ENCODE measurements at places on chromosomes 16 and 17.
A peak's percentile ranks its signal among the peaks of the same experiment; 100 is the strongest.

DNA sequence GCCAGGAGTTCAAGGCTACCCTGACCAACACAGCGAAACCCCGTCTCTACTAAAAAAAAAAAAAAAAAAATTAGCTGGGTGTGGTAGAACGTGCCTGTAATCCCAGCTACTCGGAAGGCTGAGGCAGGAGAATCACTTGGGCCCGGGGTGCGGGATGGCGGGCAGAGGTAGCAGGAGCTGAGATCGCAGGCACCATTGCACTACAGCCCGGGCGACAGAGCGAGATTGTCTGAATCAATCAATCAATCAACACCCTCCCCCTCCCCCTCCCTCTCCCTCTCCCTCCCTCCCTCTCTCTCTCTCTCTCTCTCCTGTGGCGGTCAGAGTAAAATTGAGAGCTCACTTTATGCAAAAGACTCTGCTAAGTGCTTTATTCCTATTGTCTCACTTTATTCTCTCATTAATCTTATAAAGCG, 1.2 kb downstream of the HSDL1 start:
- peak; percentile 14 for DNase-seq

DNA sequence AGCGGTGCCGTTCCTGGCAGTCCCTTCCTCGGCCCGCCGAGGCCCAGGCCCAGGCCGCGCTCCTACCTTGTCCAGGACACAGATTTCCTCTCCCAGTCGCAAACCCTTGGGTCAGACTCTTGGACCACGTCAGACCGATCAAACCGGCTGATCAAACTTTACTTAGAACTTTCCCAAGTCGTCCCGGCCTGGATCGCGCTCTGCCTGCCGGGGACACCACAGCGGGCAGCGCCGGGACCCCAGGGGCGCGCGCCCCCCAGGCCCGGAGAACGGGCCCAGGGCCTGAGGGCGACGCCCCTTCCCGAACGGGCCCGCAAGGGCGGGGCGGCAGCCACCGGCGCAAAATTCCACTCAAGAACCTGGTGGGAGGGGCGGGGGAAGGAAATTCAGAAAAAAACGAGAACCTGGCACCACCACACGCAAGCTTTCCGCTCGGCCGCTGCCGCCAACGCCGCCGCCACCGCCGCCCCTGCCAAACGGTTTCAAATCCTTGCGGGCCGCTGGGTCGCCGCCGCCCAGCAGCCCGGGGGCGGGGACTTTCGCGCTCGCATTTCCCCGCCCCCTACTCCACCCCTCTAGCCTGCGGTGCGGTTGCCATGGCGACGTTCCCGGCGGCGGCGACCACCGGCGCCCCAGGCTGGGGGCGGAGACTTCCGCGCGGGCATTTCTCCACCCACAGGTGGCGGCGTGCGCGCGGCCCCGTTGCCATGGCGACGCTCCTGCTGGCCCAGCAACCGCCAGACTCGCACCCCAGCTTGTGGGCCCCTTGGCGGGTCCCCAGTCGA, at the start of gene CEP112:
TSS of gene CEP112 (minus strand) at position 541 of the 785 bp plus-strand sequence.
- peak; percentile 85 for DNase-seq

DNA sequence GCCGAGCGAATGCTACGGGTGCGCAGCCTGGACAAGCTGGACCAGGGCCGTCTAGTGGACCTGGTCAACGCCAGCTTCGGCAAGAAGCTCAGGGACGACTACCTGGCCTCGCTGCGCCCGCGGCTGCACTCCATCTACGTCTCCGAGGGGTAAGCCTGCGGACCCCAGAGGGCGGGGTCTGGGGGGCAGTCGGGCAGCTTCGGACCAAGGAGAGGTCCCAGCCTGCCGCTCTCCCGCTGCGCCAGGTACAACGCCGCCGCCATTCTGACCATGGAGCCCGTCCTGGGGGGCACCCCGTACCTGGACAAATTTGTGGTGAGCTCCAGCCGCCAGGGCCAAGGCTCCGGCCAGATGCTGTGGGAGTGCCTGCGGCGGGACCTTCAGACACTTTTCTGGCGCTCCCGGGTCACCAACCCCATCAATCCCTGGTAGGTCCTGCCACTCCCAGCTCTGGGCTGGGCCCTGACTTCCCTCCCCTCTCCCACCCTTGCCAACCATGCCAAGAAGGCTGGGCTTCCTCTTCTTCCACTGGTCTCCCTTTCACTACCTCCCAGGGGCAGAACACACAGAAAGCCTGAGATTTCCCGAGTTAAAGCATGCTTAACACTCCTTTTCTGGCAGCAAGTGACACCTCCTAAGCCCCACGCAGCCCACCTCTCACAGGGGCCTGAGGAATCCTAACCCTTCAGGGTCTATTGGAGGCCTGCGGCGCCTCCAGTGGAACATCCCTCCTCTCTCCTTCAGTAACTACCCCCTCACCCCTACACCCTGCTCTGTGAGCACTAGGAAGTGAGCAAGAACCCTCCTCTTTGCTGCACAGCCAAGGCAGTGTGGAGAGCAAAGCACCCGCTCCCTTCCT, 3.2 kb downstream of the NAGS start:
- no peak for DNase-seq

DNA sequence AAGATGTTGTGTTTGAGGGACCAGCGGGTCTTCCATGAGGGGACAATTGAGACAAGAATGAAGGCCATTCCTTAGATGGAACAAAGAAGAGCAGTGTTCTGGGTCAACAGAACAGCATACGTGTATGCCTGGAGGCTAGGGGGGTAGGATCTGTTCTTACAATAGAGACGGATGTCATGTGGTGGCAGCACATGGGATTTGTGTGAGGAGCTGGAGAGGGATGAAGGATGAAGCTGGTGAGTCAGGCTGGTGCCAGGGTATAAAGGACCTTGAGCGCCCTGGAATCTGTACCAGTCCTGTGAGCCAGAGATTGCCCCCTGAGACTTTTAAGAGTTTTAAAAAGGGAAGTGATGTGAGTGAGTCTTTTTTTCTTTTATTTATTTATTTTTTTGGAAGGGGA, 22.8 kb upstream of the WFDC1 start:
- no peak for DNase-seq

- DNase-seq = no peak
These were observed 73.6 kb downstream of the IL21R start for GRCh38 chr16:27475561-27475960.

DNA sequence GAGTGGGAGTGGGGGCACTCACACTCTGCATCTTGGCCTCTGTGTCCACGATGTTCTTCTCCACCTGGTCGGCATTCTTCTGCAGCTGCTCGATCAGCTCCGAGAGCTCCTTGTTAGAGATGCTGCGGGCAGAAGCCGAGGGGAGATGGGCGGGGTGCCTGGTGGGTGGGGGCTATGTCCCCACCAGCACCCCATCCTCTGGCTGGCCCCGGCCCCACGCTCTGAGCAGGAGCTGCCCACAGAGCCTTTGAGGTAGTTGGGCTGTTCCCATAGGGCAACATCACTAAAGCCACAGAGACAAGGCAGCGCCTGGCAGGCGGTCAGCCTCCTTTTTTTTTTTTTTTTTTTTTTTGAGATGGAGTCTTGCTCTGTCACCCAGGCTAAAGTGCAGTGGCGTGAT, 26.1 kb downstream of the PPL start:
- DNase-seq = no peak

DNA sequence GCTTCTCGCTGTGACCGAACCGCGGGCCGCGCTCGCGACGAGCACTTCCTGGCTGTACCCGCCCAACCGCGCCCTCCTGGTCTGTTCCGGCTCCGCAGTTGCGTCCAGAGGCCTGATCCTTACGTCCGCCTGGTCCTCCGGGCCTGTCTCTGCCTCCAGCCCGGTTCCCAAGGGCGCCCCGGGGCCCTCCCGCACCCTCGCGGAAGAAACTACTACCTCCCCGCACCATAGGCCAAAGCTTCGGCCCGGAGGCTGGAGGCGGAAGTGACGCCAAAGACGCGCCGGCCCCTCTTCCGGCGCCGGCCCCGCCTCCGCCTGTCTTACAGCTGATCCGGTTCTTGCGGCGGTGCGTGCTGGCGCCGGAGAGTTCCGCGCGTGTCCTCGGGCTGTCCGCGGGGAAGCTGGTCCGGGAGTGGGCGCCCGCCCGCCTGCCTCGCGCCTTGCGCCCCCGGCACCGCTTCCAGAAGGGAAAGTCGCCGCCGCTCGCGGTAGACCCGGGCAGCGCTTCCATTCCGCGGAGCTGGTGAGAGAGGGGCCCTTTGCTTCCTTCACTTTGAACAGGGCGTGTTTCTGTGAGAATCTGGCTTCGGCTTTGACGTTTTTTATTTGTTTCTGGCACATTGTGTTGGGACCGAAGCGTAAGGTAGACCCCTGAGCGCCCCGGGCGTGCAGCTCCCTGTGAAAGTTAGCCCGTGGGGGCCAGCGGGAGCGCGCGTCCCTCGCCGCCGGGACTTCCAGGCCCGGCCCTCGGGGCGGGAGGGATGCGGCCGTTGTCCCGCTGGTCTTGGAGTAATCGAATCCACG, at the start of gene ZNF778:
TSS of gene ZNF778 (plus strand) at position 316 of the 804 bp plus-strand sequence. CDS start 3,425 bp downstream, outside the sequence.
- peak; percentile 84 for DNase-seq

DNA sequence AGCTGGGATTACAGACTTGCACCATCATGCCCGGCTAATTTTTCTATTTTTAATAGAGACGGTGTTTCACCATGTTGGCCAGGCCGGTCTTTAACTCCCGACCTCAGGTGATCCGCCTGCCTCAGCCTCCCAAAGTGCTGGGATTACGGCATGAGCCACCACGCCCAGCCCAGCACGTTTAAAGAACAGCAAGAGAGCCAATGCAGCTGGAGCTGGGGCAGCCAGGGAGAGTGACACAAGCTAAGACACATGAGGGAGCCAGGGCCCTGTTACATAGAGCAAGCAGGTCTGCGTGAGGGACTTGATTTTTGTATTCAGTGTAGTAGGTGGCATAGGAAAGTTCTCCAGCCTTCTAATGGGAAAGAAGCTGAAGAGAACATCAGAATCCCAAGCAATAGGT, 21.7 kb upstream of the GOSR2 start:
- DNase-seq = no peak

DNA sequence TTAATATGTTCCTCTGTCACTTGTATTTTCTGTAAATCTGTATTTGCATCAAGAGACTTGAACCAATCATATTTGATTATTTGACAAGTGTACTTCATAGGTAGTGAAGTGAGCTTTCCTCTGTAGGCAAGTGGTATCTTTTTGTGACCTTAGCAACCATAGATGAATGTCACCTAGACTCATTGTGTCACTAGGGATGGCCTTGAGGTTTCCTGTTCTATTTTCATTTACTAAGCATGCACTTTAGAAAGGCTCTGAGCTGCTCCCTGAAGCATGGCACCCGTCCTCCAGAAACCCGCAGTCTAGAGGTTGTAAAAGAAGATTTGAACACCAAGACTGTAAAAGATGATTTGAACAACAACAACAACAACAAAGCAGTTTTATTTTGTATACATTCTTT, 151.7 kb downstream of the PRKCB start:
- DNase-seq = no peak

- DNase-seq = no peak
These were observed 18.2 kb upstream of the KCNJ12 start for GRCh38 chr17:21357696-21358656.

GRCh38 chr17:79812353-79813258, 15.7 kb upstream of the CBX8 start:
- DNase-seq = no peak

DNA sequence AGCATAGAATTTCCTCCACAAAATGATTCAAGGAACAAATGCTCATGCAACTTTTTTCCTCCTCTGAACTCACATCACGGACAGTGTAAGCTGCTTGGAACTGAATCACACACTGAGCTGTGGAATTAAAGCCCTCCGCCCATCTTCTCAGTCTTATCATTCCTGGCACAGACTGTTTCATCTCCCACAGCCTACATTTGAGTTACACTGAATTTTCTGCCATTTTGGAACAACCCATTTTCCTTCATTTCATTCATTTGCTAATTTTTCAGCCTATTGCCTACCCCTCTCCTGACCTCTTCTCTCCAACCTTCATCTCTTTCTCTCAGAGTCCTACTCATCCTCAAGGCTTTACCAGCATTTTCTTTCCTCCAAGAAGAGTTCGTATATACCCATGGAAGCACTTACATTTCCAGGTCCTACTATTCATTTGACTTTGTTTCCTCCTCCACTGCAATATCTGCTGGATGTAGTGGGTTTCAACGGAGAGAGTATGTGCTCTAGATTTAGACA, 39.1 kb upstream of the TOM1L1 start:
- DNase-seq = no peak

DNA sequence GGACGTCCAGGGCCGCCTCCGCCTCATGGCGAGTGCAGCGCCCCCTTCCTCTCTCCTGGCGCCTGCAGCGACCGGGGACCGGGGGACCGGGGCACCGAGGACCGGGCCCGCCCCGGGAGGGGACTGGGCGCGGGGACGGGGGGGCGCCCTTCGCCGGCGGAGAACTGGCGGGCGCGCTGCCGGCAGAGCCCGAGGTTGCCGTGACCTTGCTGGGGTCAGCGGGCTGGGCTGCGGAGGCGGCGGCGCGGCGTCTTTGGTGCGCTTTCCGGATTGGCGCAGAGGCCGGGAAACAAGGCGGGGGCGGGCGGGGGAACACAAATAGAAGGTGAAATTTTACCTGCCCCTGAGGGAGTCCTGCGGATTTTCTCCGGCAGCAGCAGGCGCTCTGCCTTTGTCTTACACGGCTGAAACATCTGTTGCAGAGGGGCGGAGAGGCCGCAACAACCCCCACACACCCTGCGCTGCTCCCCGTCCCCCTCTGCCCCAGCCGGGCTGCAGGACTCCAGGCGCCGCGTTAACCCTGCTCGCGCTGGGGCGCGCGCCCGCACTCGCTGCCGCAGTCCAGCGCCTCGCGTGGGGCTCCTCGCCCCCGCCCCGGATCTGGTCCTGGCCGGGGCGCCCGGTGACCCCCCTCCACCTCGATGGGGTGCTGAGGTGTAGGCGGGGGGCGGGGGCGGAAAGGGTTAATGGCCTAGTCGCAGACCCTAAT, 53.5 kb downstream of the SREBF1 start:
- DNase-seq = peak; percentile 60

GRCh38 chr17:65158041-65158440, 20.9 kb downstream of the RGS9 start:
- no peak for DNase-seq

DNA sequence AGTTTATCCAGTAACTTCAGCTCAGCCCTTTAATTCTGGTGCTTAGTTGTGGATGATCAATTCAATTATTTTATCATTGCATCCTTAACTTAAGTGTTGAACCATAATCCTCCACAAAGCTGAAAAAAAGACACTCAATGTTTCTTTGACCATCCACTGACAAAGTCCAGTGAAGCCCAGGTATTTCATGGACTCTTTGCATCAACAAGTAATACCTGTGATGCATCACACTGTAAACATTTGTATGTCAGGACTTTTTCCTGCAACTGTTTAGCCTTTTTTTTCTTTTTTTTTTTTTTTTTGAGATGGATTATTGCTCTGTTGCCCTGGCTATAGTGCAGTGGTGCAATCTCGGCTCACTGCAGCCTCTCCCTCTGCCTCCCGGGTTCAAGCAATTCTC, 6.6 kb upstream of the NFAT5 start:
- DNase-seq = no peak

Measured in activated CD4-positive, alpha-beta T cell treated with anti-CD3 and anti-CD28 coated beads for 48 hours (primary cell).